ENCODE measurements at places on chromosomes 7 and 10.
A peak's percentile ranks its signal among the peaks of the same experiment; 100 is the strongest.

DNA sequence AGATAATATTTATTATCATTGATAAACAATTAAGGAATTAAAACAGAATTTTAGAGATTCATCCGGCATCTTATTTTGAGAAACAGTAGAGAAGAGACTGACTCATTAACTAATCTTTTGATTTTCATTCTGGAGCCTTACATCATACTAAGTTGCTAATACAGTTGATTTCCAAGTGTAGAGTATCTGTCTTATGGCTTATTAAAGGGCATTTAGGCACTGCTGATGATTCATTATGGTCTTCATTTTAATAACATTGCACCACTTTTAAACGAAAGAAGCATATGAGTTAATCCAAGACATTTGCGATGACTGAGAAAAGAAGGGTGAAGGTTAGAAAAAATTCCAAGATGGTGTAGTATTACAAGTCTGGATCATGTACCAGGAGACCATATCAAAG, 186.0 kb upstream of the CACNA2D1 start:
- DNase-seq: no peak

- no peak for DNase-seq
These were observed 126.5 kb downstream of the PLPP4 start for GRCh38 chr10:120583424-120584108.

DNA sequence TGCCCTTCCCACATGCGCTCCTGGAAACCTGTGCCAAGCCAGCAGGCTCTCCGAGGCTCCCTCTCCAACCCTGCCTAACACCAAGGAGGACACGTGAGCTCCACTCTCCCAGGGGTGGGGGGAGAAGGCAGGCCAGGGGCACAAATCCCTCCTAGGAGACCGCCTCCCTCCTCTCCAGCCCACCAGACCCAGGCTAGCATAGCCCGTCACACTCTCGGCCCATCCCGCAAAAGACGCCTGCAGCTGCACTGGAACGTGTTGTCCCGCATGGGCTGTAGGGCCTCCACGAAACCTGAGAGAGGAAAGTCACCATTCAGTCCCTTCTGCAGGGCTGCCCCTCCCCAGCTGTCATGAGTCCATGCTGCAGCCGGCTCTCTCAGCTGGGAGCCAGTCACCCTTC, 126.3 kb downstream of the MAD1L1 start:
- no peak for DNase-seq

GRCh38 chr7:41404375-41405074, 298.4 kb downstream of the INHBA start:
- no peak for DNase-seq

GRCh38 chr10:59388671-59388976, 26.3 kb upstream of the FAM13C start:
- DNase-seq: no peak

DNA sequence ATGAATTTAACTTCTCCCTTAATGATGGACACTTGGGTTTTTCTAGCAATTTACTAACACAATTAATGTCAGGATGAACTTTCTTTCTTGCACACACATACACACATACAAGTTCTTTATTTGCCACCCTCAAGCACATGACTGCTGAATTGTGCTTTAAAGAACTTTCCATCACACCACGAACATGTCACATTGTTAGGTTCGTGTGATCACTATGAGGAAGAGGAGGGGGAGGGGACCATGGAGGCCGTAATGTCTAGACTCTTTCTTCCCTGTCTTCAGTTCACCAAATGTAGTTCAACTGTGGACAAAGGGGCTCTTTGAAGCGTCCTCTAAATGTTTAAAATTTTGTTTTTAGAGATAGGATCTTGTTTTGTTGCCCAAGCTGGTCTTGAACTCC, 31.0 kb downstream of the NUP42 start:
- DNase-seq: no peak

GRCh38 chr7:150502519-150502918, 12.2 kb upstream of the GIMAP7 start:
- DNase-seq: no peak

GRCh38 chr7:15752377-15752776, 65.9 kb upstream of the MEOX2 start:
- DNase-seq: no peak

DNA sequence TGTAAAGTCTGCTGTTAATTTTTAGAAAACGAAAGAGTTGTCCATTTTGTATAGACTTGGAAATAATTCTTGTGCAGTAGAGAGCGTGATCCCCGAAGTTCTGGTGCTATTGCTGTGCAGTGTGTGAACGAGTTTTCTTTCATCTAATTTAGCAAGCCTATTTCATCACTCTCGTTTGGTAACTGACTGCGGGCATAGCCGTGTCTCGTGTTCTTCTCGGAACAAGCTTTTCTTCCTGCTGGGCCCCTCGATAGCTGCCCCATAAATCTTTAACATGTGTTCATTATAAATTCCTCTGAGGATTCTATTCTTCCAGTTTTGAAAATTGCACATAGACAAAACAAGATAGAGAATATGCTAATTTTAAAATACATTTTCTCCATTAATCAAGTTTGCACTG, 622.0 kb upstream of the PFKP start:
- DNase-seq: no peak

- DNase-seq: peak; percentile 2
These were observed 240.7 kb downstream of the TFEC start for GRCh38 chr7:115789901-115790300.

GRCh38 chr10:43854007-43854406, 205.3 kb upstream of the ZNF32 start:
- no peak for DNase-seq

GRCh38 chr10:19623321-19623720, 192.9 kb upstream of the PLXDC2 start:
- no peak for DNase-seq

All from T-helper 1 cell (primary cell).